ENCODE measurements at places on chromosomes 12 and 14. TPM values are rescaled to one million over a fixed set of nuclear protein-coding genes. Genes with fewer than 3 reads are reported as not detected.

- no peak for DNase-seq
These were observed 9.2 kb upstream of the LBHD2 start for GRCh38 chr14:103074729-103075367.

DNA sequence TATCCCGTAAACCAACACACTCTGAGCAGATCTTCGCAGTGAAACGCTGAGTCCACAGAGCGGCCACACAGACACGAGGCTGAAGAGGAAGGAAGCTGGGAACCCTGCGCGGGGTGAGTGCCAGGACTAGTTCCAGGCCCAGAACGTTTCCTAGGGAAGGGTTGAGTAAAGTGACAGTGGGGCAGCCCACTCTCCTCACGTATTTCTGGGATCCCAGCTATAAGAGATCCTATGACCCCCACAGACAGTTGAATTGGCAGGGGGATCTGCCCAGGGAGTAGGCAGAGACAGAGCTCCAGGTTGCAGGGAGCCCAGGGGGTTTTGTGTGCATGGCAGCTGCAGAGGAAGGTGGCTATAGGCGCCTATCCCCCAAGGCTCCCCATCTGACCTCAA lies 51.1 kb downstream of the GTF2A1 start:
- peak; percentile 12 for DNase-seq

DNA sequence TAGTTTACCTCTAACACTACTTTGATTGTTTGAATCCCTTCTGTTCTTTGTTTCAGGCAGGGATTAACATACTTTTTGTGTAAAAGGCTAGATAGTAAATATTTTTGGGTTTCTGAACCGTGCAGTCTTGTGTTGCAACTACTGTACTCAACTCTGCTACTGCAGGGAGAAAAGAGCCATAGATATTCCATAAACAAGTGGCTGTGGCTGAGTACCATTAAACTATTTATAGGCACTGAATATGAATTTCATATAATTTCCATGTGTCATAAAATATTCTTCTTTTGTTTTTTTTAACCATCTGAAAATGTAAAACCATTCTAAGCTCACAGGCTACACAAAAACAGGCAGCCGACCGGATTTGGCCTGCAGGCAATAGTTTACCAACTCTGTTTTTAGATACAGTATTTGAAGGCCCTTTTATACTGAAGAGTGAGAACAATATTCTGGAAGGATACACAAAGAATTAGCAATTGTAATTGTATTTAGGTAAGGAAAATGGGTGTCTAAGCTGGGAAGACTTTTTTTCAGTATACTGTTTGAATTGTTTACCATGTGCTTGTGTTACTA lies 15.7 kb downstream of the NR1H4 start:
- no peak for DNase-seq

- DNase-seq = no peak
These were observed 70.0 kb downstream of the PPP2R5E start for GRCh38 chr14:63472986-63473788.

DNA sequence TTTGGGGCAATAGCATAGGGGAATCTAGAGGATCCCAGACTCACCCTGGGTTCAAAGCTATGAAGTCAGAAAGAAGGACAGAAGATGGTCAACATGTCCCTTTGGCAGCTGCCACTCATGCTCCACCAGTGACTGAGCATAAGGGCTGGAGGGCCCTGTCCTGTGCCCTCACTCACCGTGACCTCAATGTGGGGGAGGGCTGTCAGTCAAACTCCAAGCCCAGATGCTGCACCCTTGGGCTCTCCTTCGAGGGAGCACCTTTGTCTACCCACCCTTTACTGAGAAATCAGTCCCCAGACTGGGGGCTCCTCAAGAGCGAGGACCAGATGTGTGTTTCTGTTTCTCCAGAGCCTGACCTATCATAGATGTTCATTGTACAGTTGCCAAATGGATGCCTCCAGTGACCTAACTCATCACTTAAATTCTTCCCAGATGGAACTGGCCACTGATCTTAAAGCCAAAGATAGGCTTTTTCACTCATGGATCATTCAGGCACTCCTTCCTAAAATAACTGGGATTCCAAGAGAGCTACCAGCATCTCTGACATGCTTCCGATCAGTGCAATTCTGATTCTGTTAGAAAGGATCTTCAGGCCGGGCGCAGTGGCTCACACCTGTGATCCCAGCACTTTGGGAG lies 27.2 kb upstream of the VSX2 start:
- DNase-seq = no peak

DNA sequence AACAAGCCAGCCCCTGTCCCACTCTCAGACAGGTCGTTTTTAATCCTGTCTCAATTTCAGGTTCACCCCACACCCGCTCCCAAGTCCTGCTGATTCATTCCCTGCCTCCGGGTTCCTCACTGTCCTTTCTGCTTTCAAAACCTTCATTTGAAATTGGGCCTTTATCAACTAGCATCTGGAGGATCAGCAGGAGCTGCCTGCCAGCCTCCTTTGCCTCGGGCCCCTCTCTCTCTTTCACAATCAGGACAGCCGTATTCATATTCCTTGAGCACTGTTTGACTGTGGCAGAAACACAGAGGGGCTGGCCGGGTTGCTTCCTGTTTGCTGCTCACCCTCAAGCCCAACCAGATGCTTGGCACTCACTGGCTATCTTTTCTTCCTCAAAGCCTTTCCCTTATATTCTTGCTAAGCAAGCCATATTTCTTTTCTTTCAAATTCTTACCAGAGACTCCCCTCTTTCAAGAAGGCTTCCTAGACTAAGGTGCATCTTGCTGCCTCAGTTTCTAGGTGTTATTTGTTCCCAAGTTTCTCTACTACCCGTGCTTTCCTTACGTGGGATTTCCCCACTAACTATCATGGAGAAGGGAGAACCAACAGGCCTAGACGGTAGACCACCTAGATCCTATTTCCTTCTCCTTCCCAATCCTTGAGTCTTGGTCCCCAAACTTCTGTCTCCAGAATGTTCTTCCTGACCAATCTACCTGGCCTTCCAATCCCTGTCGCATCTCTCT lies 3.0 kb downstream of the GALNT6 start:
- DNase-seq = no peak

DNA sequence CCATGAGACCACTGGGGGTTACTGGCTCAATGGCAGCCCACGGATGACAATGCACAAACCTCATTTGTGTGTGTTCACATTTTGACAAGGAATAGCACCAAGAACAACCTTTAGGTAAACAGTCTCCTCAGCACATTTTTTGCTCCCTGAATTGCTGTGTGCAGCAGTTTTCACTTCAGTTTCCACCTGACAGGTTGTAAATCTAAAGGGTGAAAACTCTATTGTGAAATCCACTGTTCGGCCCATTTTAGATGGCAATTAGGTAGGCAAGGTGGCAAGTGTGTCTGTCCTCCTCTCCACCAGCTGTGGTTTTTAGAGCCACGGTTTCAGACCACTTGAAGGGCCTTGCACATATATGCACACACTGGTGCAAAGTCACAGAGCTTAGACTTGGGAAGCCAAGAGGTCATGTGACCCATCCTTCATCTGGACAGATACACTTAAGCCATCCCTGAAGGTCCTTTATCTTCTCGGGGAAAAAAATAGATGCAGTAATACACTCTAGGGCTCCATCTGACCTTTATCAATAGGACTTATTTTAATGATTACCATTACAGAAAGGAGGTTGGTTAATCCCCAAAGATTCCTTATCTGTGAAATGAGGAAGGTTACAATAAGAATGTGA lies 23.2 kb downstream of the HAL start:
- no peak for DNase-seq

DNA sequence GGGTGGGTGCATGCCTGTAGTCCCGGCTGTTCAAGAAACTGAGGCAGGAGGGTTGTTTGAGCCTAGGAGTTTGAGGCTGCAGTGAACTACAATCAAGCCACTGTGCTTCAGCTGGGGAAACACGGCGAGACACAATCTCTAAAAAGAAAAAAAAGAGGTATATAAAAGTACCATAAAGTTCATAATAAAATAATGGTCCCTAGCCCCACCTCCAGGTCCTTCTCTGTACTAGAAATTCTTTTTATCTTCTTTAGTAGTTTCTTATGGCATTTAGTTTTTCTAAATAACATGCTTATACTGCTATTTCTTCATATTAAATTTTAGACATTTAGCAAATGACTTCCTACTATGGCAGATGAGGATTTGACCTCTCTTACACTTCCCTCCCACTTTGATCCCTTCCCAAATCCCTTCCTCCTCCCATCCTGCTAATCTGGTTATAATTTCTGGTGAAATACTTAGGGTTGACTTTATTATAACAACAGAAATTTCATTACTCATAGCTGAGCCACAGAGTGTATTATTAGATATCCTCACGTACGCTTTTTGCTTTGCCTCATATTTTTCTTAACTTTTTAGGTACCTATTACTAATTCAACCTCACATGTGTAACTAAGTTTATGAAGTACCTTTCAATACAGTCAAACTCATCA lies 94.7 kb downstream of the SLC41A2 start:
- no peak for DNase-seq

DNA sequence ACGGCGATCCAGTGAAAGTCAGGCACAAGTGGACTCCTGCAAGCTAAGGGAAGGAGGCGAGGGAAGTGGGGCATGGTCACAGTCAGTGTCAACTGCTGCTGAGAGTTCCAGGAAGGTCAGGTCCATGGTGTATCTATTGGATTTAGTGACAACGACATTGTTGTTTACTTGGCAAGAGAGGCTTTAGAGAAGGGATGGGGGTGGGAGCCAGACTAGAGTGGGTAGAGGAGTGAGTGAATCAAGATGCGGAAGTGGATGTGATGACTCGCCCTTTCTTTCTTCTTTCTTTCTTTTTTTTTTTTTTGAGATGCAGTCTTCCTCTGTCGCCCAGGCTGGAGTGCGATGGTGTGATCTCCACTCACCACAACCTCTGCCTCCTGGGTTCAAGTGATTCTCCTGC lies 12.5 kb downstream of the P2RX7 start:
- no peak for DNase-seq

FLVCR2 gene
- polyA plus RNA-seq = 9.4 TPM

DNA sequence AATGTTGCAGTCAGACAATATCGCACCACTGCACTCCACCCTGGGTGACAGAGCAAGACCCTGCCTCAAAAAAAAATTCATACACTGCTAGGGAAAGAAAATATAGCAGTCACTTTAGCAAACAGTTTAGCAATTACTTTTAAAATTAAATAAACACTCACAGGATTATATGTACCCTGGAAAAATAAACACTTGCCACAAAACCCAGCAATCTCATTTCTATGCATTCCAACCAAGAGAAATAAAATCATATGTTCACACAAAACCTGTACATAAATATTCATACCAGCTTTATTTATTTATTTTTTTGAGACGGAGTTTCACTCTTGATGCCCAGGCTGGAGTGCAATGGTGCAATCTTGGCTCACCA lies 20.2 kb downstream of the ATXN2 start:
- no peak for DNase-seq

GNB3 gene
- 5.9 TPM for polyA plus RNA-seq

CACNA1C gene
- polyA plus RNA-seq = 13.1 TPM

DNA sequence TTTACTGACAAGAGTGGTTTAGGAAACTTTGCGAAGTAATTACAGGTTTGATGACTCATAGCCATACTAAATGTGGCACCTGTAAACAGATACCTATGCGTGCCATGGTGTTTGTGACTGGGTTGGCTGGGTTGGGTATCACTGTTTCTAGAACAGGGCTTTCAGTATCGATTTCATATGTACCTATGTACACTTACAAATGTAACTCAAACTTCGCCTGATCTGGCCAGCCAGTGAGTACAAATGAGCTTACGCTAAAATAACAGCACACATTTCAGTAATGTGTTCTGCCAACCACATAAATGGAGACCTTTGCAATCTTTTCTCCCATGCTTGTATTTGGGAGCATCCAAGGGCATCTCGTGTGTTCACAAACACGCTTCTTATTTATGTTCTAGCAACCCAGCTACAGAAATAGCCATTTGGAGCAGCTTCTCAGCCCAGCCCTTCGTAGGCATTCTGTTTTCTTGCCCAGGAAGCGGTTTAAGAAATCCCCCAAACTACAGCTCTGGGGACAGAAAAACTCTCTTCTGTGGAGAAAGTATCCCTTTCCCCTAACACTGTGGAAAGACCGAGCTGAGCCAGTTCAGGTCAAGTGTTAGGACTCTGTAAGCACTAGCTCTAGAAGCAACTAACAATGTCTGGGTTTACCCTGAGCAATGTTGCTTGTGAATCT lies 42.3 kb upstream of the MDM1 start:
- DNase-seq = no peak

GRCh38 chr14:53531156-53531555 lies 378.0 kb upstream of the DDHD1 start:
- DNase-seq = no peak

DNA sequence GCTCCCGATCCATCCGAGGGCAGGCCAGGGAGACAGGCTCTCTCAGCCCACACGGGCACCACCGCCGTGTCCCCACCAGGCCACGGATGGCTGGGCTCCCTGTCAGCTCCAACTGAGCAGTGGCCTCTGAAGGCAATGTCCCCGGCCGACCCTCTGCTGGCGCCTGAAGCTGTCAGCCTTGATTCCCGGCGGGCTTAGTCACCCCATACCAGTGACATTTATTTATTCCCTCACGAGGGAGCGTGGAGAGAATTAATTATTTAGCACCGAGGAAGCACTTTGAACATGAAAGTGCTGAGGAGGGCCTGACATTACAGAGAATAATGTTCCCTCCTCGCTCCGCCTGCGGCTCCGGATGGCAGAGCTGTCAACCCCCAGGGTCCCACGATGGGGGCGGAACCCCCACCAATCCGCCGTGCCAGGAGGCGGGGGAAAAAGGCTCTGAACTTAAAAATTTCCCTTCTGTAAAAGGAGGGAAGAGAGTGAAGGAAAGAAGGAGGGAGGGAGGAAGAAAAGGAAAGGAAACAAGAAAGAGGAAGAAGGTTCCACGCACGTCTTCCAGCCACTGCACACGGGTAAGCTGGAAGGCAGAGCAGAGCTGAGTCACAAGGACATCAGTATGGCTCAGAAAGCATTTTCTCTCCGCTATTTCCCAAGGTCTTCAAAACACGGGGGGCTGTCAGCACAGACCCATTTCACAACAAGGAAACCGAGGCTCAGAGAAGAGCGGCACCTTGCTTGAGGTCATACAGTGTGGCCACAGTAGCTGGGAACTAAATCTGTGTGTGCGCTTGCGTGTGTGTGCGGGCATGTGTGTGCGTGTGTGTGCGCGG lies 108.7 kb upstream of the NCOR2 start:
- DNase-seq = no peak

GRCh38 chr12:55744340-55745030 lies 1.6 kb downstream of the GDF11 start:
- no peak for DNase-seq

LHX5 gene
- polyA plus RNA-seq = not detected

GRCh38 chr12:94988471-94988870 lies 15.0 kb downstream of the NDUFA12 start:
- no peak for DNase-seq

DNA sequence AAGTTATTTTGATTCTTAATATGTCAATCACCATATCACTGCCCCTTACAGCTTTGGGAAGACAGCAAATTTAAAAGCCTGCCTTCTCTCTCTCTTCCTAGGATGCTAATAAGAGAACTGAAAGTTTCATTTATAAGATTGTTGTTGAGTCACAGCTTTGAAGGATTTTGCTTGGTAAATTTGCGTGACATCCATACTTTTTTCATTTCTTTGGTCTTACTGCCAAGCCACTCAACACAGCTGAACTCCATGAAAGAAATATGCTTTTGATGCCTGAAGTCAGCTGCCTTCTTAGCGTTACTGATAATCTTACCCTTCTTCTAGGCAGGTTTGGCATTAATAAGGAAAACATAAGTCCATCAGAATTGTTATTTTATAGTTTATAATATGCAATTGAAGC lies 155.0 kb downstream of the CRADD start:
- no peak for DNase-seq

PARP11 gene
- 17.9 TPM for polyA plus RNA-seq

GRCh38 chr12:39887856-39888255 lies 218.0 kb downstream of the SLC2A13 start:
- no peak for DNase-seq

- no peak for DNase-seq
These were observed 175.7 kb downstream of the RIMBP2 start for GRCh38 chr12:130540376-130540775.

Data from renal cortex interstitium (tissue), 15 donors.